ENCODE measurements at places on chromosomes 7 and 10.

DNA sequence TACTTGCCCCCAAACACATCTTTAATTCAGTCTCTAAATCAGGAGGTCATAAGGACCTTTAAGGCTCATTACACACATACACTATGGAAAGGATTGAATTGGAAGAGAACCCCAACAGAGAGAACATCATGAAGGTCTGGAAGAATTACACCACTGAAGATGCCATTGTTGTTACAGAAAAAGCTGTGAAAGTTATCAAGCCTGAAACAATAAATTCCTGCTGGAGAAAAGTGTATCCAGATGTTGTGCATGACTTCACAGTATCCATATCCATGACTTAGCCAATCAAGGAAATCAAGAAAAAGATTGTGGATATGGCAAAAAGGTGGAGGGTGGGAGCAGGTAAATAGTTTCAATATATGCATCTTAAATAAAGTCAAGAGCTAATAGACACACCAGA, 13.7 kb downstream of the LIPA start:
- no peak for DNase-seq

DNA sequence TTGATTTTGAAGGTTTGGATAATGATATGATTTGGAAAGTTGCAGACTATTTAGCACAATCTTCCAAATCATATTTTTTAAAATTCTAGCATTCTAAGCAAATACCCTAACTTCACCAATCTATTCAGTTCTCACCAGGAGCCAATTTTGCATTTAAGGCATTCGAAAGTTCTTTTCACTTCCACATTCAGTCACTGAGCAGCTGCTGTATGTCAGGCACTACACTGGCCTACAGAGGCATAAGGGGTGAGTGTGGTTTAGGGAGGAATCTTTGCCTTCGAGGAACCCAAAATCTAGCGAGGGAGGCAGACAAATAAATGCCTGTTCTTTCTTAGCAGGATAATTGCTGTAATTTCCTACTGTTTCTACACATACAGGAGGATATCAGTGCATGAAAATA, 10.7 kb upstream of the UCN3 start:
- no peak for DNase-seq

GRCh38 chr7:2750004-2750407, 62.0 kb downstream of the AMZ1 start:
- DNase-seq = no peak

DNA sequence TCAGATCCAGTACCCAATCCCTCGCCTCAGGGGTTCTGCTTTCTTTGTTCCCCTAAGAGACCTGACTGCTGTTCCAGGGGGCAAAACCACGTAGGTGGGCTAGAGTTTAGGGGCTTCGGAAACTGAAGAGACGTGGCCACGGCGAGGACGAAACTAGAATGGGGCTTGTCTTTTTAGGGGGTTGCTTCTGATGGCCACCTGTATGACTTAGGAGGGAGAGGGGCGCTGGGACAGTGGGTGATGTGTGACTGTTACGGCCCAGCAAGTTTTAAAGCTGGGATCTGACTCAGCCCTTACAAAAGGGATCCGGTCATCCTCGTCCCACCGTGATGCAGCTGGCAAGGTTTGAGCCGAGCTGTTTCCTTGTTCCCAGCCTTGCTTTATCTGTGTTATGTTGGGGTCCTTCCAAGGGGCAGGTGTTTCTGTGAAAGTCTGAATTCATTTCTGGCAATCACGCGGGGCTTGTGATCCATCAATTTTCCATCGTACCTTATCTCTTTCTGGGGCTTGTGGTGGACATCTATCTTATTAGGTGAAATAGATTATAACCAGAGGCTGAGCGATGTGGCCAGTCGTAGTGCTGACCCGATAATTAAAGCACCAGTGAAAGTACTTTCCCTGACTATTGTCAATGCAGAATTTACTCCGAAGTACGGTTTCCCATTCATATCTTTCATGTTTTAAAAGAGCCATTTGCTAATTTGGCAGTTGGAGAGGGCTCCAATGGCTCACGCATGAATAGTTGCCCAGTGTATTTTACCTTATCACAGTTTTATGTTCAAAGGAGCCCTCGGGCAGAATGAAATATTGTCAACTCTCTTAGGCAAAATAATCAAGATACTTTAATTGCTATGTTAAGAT, 830 bp downstream of the MET start:
- DNase-seq = peak; percentile 56

- DNase-seq = no peak
Measured at GRCh38 chr10:110455446-110455845, 42.3 kb upstream of the DUSP5 start.

GRCh38 chr7:79361214-79361613, 92.3 kb downstream of the MAGI2 start:
- DNase-seq = no peak

- DNase-seq = no peak
Measured at GRCh38 chr7:139861803-139862202, 32.7 kb downstream of the TBXAS1 start.

GRCh38 chr10:26696786-26697162, 727 bp upstream of the PDSS1 start:
- no peak for DNase-seq

GRCh38 chr10:15035385-15036301, 8.1 kb upstream of the OLAH start:
- DNase-seq = no peak

GRCh38 chr7:139699640-139700504, 77.9 kb downstream of the HIPK2 start:
- no peak for DNase-seq

- DNase-seq = no peak
Measured at GRCh38 chr10:30742471-30742870, 112.9 kb upstream of the LYZL2 start.

DNA sequence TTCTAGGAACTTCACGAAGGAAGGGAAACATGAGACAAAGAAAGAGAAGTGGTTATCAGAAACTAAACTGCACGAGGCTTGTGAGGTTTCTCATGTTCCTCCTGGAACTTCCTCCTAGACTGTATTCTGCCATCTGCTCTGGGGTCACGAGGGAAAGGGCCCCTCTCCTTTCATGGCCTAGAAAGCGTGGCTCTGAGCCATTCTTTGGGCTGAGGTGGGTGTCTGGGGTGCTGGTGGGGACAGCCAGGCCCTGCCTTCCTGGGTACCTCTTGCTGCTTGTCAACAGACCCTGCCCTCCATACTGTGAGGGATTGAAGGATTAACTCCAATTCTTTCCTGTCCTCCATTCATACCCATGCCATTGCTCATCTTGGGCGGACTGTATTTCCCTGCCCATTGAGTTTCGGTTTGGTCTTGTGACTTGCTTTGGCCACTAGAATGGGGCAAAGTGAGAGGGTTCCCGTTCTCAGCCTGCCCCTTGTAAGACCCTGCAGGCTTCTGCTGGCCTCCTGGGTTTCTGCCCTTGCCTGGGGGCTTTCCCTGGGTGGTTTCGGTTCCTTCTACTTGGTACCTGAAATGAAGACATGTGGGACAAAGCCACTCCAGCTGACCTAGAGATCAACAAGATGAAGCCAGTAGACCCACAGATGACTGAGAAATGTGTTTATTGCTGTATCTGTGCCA, 14.9 kb upstream of the GIMAP8 start:
- DNase-seq = no peak

DNA sequence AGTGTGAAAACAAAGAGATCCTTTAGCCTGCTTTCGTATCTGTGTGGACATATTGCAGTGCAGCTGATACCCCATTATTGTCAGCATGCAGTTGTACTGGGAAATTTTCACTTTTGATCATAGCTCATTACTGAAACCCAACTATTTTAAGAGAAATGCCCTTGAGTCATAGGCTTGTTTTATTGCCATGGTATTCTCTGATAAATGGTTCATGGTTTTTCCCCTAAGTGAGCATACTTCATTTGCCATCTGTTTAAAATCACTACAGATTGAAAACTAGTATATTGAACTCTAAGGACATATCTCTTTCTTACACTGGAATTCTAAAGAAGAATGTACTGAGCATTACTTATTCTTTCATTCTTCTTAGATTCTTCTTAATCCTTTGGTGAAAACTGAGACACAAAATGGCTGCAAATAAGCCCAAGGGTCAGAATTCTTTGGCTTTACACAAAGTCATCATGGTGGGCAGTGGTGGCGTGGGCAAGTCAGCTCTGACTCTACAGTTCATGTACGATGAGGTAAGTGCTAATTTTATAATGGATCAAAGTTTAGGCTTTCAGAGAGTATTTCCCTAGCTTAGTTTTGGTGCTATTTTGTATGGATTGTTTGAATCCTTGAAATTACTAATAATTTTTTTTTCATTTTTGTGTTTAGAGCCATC, 63.0 kb downstream of the RALA start:
- no peak for DNase-seq

GRCh38 chr7:20229646-20230500, 12.7 kb upstream of the MACC1 start:
- DNase-seq = no peak

DNA sequence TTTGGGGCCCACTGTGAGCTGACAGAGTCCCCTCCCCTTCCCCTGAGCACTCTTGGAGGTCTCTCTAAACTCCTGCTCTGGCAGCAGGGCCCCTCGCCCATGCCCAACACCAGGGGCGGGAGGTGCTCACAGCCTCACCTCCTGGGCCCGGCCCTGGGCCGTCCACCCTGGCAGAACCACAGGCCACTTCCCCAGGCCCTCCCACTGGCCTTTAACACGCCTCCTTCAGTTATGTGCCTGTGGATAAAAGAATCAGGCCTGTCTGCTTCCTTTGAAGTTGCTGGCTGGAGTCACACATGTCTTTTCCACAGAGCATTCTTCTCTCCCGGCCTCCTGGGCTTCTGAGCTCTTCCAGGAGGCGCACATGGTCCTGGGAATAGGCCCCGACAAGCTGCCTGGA, 10.2 kb downstream of the MYL10 start:
- DNase-seq = no peak

GRCh38 chr10:98361131-98362025, 53.6 kb downstream of the PYROXD2 start:
- DNase-seq = no peak

DNA sequence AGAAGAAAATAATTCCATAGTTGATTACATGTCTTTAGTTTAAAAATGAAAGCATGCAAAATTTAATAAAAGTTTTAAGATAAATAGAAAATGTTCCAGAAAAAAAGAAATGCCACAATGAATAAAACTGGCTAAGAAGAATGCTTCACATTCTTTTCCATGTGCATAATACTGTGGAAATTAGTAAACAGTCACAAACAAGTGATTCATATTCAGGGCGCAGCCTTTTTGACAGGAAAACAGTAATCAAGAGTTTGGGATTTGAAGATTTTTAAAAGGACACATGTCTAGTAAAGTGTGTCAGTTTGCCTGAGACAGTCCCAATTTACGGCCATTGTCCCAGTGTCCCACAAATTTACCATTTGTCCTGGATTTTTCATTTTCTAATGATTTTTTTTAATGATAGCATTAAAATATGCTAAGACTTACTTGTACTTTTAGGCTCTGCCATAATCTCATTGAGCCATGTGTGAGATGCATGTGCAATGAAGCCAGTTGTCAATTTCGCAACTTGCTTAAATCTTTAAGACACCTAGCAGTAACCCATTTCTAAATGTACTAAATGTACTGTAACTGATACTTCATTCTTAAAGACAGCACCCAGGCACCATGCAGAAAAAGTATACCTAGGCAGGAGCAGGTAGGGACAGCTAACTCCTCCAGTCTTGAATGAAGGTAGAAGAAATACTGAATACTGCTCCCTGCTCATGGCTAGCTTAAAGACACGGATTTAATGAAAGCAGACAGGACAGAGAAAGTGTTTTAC, 46.9 kb downstream of the ZNF438 start:
- no peak for DNase-seq

DNA sequence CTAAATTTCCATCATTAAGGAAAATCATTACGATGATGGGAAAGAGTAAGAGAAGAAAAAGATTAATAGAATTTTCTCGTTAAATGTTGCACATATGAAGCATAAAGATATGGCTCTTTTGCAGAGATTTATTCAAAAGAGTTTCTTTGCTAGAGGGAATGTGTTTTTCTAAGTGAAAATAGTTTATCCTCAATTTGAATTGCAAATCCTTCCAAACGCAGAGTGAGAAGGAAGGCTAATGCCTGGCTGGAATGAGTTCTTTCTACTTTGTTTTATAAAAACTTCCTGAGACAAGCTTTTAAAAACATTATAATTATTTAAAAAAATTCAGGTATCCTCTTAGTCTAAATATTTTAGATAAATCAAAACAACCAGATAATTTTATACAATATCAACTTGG, 14.2 kb downstream of the CYP26A1 start:
- no peak for DNase-seq

DNA sequence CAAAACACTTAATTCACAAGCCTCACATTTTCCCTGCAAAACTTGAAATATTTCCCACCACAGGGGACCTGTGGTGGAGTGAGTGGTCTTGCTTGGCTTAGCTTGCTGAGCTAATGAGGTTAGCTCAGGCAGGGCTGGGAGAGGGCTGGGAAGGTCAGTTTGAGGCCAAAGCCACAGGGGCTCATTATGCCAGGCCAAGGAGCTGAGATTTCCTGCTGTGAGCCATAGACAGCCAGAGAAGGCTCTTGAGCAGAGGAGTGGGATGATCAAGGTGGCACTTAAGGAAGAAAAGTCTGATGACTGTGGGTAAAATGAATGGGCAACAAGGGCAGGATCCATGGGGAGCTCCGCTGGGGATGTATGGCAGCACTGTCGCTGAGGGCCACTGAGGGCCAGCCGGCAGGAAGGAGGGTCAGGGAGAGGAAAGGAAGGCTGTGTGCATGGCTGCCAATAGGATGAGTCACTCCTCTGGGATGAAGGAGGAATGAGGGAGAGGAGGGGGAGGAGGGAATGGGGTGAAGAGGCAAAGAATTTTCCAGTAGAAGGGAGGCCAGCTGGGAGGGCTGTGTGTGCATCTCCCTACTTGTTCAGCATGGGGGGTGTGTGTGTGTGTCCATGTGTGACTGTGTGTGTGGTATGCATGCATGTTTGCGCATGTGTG, 18.7 kb upstream of the ZNF488 start:
- DNase-seq = no peak

DNA sequence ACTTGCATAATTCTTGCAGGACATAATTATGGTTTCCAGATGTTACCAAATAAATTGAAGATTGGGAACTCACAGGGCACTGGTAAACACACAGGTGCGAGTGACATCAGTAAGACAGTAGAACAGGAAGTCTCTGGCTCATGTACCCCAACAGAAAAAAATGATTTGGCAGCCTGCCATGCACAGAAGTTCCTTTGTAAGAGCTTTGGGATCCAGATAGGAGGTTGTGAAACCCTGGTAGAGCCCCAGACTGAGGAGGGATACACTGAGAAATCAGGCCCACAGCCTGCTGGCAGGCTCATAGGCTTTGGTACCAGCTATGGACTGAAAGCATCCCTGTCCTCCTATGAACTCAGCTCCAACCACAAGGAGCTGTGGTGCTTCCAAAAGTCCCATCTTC, 118.0 kb downstream of the COBL start:
- DNase-seq = no peak

GRCh38 chr7:101519324-101520023, 109.6 kb downstream of the MYL10 start:
- no peak for DNase-seq

- no peak for DNase-seq
Measured at GRCh38 chr10:31914370-31914769, 14.3 kb downstream of the ARHGAP12 start.

DNA sequence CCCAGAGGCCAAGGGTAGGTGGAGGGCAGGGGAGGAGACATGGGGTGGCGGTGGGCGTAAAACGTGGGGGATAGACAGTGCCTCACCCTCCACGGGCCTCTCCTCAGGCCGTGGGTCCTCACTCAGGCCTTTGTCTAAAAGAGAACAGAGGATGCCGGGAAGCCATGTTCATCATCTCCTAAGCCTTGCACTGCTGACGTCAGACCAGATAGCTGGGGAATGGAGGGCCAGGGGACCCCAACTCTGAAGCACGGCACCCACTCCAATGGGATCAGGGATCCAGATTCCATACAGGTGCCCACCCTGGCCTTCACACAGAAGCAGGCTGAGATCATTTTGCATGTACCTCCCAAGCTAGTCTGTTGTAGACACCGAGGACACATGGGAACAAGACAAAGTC, 83.4 kb upstream of the TMEM248 start:
- no peak for DNase-seq

Data from NCI-H2081 (cell line).